ENCODE measurements at places on chromosomes 6 and 20. TPM values are rescaled to one million over a fixed set of nuclear protein-coding genes. Genes with fewer than 3 reads are reported as not detected.

GRCh38 chr6:56243518-56244070, 3.8 kb downstream of the COL21A1 start:
- H3K4me3 ChIP-seq, result no peak overlapping the region
- H3K27ac ChIP-seq, result no peak overlapping the region
- H3K36me3 ChIP-seq, result no peaks in the 10 kb centered on the region
- no peaks in the 10 kb centered on the region for H3K27me3 ChIP-seq
- no peak for DNase-seq

DNA sequence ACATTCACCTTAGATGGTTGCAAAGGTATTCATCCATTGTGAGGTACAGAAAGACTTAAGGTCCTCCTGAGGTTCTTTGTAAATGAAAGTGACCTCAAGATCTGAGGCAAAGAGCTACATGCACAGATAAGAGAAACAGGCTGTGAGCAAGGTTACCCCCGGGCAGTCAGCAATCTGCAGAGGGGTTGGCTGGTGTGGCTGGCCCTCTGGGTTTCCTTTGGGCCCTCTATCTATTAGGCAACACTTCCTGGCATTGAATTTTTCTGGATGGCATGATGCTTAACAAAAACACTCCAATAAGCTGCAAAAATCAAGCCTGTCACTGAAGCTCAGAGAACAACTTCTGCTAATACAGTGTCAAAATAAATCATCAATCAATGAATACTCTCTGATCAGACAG, 48.9 kb upstream of the RALGAPA2 start:
- no peak overlapping the region for H3K27ac ChIP-seq
- H3K4me1 ChIP-seq, result no peaks in the 10 kb centered on the region
- DNase-seq, result no peak
- no peak overlapping the region for H3K4me3 ChIP-seq

The C4B gene
- 0.36 TPM for polyA plus RNA-seq

The JPH2 gene
- not detected for polyA plus RNA-seq

- no peak for DNase-seq
- no peaks in the 10 kb centered on the region for H3K4me1 ChIP-seq
- no peak overlapping the region for H3K4me3 ChIP-seq
- H3K27me3 ChIP-seq, result no peaks in the 10 kb centered on the region
Measured at GRCh38 chr6:120857422-120857821, 476.9 kb downstream of the TBC1D32 start.

The TBPL1 gene
- polyA plus RNA-seq, result 77.2 TPM

DNA sequence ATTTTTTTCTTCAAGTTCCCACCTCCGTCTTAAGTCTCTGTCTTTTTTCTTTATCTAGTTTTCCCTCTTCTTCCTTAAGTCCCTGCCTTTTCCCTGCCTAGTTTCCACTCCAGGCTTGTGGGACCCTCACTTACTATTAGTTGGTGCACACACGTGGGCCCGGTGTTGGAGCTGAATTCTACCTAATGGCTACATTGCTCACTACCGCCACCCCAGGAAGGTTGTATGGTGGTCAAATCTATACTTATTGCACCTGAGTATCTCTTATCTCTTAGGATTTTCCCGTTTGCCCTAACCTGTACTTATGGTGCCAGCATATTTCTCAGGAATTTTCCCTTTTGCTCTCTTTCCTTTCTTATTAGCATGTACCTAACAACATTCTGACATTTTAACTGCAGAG, 692.8 kb downstream of the EPM2A start:
- H3K4me3 ChIP-seq, result no peak overlapping the region
- H3K4me1 ChIP-seq, result no peaks in the 10 kb centered on the region
- H3K27ac ChIP-seq, result no peak overlapping the region
- no peak for DNase-seq
- H3K27me3 ChIP-seq, result no peaks in the 10 kb centered on the region
- no peaks in the 10 kb centered on the region for H3K36me3 ChIP-seq

The DYNLT1 gene
- polyA plus RNA-seq, result 93.8 TPM

DNA sequence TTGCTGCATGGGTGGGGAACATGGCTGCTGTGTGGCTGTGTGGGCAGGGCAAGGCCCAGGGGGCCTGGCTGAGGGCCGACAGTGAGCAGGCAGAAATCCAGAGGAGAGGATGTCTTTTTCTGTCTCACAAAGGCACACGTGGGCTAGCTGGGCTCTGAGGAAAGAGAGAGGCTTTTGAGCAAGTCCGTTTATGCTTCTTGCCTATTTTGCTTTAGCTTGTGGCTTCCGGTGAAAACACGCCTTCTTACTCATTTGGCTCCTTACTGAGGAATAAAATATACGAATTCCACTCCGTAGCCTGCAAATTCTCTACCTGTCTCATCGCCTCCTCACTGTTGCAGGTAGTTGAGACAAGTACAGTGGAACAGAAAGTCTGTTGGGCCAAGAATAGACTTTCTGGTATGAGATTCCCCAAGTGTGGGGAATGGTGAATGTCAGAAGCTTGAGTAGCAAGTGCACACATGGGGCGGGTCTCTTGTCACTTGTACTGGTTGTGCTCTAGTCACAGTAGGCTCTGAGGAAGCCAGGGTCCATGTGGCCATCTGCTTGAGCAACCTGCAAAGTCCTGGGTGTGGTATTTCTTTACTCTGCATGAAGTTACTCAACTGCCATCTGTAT, 28.4 kb downstream of the WRNIP1 start:
- no peak overlapping the region for H3K4me3 ChIP-seq
- no peaks in the 10 kb centered on the region for H3K36me3 ChIP-seq
- H3K4me1 ChIP-seq, result peaks cover 26% of the 10 kb centered on the region

The EMILIN3 gene
- not detected for polyA plus RNA-seq

The SYNDIG1 gene
- polyA plus RNA-seq, result not detected

- H3K27ac ChIP-seq, result no peak overlapping the region
Measured at GRCh38 chr6:83884523-83884922, 25.0 kb downstream of the CYB5R4 start.

DNA sequence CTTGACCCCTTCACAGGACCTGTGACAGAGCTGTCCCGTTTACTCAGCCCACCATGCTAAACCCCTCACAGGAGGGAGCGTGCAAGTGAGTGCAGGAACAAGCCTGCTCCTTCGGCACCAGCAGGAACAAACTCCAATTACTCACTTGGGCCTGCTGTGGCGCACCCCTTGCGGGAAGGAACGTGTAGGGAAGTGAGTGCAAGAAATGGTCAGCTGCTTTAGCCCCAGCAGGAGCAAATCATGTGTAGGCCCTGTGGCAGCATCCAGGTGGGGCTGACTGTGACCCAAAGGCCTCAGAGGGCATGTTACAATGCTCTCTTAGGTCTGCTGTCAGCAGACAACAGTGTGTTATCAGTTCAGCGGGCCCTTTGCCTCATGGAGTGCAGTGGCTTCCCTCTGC, 574.4 kb downstream of the PRKN start:
- no peaks in the 10 kb centered on the region for H3K36me3 ChIP-seq
- H3K4me1 ChIP-seq, result no peaks in the 10 kb centered on the region
- H3K4me3 ChIP-seq, result no peak overlapping the region
- no peak for DNase-seq

The MCM3 gene
- polyA plus RNA-seq, result 58.1 TPM

DNA sequence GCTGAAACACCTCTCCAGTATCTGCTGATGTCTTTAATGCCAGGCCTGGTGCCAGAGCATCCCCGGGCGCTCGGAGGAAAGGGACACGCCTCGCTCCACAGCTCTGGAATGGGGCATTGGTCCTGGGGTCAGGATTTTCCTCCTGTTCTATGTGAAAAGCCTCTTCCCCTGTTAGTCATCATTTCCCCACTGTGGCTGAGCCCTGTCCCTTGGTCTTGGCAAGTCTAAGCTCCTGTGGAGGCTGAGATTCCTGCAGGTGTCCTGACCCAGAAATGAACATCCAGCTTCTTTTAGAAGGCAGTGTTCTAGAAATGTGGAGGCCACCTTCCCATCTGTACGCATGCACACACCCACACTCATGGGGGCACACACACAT, 19.4 kb downstream of the SYNDIG1 start:
- no peak overlapping the region for H3K27ac ChIP-seq
- H3K4me3 ChIP-seq, result no peak overlapping the region
- H3K4me1 ChIP-seq, result no peaks in the 10 kb centered on the region

The FOXF2 gene
- not detected for polyA plus RNA-seq

The SALL4 gene
- not detected for polyA plus RNA-seq

The RAB44 gene
- polyA plus RNA-seq, result not detected

GRCh38 chr6:151388236-151388635, 3.1 kb downstream of the ZBTB2 start:
- no peak overlapping the region for H3K4me3 ChIP-seq
- peak overlapping the region; percentile 38 for H3K27ac ChIP-seq
- no peaks in the 10 kb centered on the region for H3K36me3 ChIP-seq
- H3K4me1 ChIP-seq, result peaks cover 63% of the 10 kb centered on the region
- no peaks in the 10 kb centered on the region for H3K27me3 ChIP-seq
- no peak for DNase-seq

The FRS3 gene
- 2.8 TPM for polyA plus RNA-seq

The OVOL2 gene
- not detected for polyA plus RNA-seq
